Right ventricle myocardium inferior (tissue), 1 donor: ENCODE measurements at places on chromosomes 11 and 22.

GRCh38 chr22:45784357-45785277, 113.0 kb downstream of the ATXN10 start:
- no peak for DNase-seq

- DNase-seq = no peak
Measured at GRCh38 chr11:464316-464715, 14.2 kb downstream of the PTDSS2 start.

DNA sequence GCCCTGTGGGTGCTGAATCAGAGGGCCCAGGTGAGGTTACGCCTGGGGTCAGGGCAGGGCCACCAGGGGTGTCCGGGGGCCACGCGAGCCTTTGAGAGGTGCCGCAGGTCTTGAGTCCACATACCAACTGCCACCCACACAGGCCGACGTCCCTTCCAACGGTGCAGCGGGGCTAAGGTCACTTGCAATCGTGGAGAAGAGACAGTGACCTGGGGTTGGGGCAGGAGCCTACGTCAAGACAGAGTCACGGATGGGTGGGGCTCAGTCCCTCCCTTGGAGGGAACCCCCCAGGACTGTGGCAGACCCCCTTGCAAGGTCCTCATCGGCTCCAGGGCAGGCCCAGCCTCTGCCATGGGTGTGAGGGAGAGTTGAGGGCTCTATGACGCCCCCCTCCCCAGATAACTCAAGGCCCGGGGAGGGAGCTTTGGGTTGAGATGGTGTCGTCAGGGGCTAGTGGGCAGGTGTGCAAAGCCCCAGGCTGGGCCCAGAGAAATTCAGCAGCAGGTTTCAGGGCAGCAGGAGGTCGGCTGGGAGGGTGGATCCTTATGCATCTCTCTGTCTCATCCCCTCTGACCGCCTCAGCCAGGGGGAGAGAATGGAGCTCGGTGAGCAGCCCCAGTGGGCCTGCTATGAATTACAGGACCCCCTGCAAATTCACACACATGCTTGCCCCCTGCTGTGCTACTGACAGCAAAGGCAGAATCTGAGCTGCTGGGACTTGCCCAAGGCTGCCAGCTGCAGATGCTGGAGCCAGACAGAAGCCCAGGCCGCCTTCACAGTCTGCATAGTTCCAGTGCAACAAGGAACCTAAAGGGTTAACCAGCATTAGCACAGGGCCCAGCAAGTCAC, 60.0 kb downstream of the MYEOV start:
- no peak for DNase-seq

- DNase-seq = no peak
Measured at GRCh38 chr22:50010676-50011446, 1.7 kb downstream of the IL17REL start.

GRCh38 chr11:1224491-1225385, 1.9 kb downstream of the MUC5B start:
- DNase-seq = no peak

GRCh38 chr22:29270475-29271271, 2.6 kb downstream of the EWSR1 start:
- no peak for DNase-seq

DNA sequence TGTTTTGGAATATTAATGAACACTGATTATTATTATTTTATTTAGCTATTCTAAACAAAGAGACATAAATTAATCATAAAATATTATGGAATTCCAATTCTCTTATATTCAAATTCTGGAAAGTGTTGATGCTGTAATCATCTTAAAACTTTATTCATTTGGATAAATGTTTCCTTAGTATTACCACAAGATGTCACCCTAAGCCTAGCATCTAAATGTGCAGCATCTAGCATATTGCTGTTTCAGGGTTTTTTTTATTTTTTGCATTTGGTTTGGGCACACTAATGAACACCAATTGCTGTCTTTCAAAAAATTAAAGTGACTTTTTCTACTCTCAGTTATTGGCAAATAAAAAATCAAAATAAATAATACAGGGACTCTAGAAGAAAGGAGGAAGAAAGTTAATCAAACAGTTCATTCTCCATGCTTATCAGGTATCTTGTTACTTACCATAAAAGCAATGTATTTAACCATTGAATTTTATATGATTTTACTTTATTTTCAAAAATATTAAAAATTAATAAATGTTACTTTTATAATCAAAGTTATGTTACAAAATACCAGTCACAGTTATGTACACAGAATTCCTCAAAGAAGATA, 31.8 kb downstream of the DLG2 start:
- DNase-seq = no peak

GRCh38 chr11:17760102-17761029, 25.8 kb downstream of the KCNC1 start:
- DNase-seq = peak; percentile 51

GRCh38 chr11:15699978-15700377, 585.3 kb downstream of the INSC start:
- no peak for DNase-seq

GRCh38 chr22:50306753-50307749, at the start of gene PLXNB2:
Gene PLXNB2, minus strand, starts transcription at chr22:50307646. Its CDS starts 17,062 bp downstream, at chr22:50290584.
- DNase-seq = peak; percentile 91

GRCh38 chr11:45745065-45745811, 59.7 kb upstream of the SLC35C1 start:
- peak; percentile 86 for DNase-seq

DNA sequence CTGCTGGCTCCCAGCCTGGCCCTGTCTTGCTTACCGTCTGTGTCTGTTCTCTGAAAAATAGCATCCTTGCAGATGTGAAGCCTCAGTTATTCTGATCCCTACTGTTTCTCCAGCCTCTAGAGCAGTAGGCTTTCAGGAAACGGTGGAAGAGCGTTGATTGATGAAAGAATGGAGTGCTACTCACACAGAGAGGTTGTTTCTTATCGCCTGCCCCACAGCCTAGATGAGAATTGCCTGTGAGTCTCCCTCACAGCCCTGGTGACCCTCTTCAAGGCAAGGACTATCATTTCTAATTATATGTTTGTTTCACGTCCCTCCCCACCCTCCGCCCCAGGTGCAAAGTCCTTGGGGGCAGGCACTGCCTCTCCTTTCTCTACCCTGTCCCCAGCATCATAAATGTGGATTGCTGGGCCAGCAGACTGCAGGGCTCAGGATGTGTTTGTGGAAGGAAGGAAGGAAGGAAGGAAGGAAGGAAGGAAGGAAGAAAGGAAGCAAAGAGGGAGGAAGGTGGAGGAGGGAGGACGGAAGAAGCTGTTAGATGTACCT, 575.3 kb upstream of the B3GAT1 start:
- DNase-seq = no peak

GRCh38 chr11:85974122-85974521, 94.8 kb downstream of the PICALM start:
- no peak for DNase-seq

DNA sequence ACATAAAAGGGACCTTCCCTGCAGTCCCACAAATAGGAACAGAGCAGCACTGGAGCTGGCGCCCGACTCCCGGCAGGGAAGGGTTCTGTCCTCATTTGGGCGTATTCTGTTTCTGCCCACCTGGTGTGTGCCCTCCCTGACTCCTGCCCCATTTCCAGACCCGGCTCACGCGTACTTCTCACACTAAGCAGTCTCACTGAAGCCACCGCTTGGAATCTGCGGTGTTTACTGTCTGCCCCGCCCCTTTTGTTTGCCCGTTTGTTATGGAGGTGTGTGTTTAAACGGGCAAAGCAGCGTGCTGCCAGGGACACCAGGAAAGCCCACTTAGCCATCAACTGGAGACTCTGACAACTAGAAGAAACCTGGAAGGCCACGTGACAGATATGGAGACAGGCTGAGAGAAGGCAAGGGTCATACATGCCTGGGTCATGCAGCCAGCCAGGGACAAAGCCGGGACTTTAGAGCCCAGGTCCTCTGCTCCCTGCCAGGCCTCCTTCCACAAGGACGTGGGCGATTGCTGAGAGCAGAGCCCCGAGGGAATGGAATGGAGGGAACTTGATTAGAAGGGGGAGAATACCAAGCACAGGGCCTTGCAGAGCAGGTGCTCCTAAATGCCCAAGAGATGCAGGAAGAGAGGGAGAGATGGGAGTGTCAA, 8.7 kb upstream of the EFCAB6 start:
- DNase-seq = no peak

- DNase-seq = no peak
Measured at GRCh38 chr11:120040151-120040840, 97.6 kb downstream of the TRIM29 start.

- peak; percentile 55 for DNase-seq
Measured at GRCh38 chr22:45584621-45585436, 82.1 kb downstream of the FBLN1 start.

- DNase-seq = no peak
Measured at GRCh38 chr11:69654660-69655478, 13.9 kb downstream of the CCND1 start.

DNA sequence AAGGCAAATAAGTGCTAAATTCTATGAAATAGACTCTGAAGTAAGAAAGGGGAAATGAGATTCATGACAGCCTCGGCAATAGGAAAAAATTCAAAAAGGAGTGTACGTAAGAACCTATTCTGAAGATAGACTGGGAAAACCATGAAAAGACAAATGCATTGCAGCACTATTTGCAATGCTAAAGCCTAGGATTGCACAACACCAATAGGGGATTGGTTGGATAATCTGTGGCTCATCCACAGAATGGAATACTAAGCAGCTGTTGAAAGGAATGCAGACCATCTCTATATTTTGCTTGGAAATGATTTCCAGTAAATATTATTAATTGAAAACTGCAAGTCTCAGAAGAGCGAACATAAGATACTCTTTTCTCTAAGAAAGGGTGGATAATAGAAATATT, 91.7 kb upstream of the CLMP start:
- no peak for DNase-seq

DNA sequence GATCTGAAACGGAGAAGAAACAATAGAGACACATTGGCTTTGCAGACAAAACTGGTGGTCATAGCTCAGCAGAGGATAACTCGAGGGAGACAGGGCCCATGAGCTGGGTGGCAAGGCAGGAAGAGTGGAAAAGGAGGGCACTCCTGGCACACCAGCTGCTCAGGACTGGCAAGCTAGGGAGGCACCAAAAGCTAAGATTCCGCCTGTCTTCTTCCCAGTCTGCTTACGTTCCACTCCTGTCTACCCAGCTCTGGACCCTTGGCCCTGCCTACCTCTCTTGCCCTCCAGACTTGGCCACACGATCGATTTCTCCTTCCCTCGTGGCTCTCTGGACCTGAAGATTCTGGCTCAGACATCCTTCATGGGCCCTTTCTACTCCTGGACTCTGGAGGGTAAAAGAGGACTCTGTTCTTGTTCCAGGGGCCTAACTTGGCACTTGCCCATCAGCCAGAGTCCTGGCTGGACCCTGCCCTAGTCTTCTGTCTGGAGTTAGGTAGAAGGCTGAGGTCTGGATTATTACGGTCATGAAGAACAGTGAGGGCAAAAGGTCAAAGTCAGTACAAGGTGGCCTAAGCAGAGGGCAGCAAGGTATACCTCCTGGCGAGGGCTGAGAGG, 115.2 kb upstream of the PITPNB start:
- DNase-seq = no peak

DNA sequence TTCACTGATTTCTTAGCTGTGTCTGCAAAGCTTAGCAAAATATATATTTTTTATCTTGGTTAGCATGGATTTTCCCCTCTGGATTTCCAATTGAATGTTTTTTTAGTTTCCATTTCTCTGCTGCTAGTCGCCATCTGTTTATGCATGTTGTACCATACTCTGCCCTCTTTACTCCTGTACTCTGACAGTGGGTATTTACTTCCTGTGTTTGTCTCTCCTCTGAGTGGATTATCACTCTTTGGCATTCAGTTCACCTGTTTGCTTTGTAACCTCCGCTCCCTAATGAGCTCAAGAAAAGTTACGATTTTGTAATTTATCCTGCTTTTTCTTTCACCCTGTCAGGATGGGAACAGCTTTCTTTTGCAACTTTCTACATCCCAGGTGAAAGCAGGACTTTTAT, 59.1 kb downstream of the PDHX start:
- DNase-seq = no peak

- DNase-seq = peak; percentile 1
Measured at GRCh38 chr22:37126383-37126782, 16.9 kb upstream of the TMPRSS6 start.

- DNase-seq = no peak
Measured at GRCh38 chr11:11993839-11994238, 14.6 kb downstream of the DKK3 start.
